ENCODE measurements at places on chromosomes 4 and X.

GRCh38 chrX:121128925-121129877, 81.8 kb downstream of the GLUD2 start:
- no peak for DNase-seq

GRCh38 chr4:104677116-104677515, 182.4 kb upstream of the CXXC4 start:
- no peak for DNase-seq

DNA sequence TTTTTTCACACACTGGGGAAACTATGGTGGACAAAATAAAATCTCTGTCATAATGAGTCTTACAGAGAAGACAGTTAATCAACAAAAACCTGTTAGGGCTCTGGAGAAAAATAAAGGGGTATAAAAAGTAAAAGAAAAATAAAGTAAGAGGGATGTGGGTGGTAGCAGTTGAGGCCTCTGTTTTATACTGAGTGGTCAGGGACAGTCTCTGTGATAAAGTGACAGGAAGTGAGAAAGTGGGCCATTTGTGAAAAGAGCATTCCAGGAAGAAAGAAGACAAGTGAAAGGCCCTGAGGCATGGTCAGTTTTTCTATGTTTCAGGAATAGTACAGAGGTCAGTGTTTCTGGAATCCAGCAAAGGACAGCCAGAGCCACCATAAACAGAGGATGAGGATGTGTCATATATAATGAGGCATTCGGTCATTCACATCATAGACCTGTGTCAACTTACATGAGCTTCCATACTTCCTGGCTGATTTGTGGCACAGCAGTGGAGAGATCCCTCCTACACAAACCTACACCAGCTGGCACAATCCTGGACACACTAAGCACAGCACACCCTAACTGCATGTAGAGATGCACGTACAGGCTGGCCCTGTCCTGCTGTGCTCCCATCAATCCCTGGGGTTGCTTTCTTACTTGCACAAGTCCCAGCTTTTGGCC, 64.4 kb upstream of the NAP1L5 start:
- DNase-seq: no peak

- DNase-seq: peak; percentile 16
These were observed 52.8 kb upstream of the PPP3CA start for GRCh38 chr4:101400096-101400495.

GRCh38 chr4:38577462-38577861, 86.5 kb upstream of the KLF3 start:
- no peak for DNase-seq

- DNase-seq: no peak
These were observed 2.5 kb downstream of the PGRMC1 start for GRCh38 chrX:119238557-119238956.

DNA sequence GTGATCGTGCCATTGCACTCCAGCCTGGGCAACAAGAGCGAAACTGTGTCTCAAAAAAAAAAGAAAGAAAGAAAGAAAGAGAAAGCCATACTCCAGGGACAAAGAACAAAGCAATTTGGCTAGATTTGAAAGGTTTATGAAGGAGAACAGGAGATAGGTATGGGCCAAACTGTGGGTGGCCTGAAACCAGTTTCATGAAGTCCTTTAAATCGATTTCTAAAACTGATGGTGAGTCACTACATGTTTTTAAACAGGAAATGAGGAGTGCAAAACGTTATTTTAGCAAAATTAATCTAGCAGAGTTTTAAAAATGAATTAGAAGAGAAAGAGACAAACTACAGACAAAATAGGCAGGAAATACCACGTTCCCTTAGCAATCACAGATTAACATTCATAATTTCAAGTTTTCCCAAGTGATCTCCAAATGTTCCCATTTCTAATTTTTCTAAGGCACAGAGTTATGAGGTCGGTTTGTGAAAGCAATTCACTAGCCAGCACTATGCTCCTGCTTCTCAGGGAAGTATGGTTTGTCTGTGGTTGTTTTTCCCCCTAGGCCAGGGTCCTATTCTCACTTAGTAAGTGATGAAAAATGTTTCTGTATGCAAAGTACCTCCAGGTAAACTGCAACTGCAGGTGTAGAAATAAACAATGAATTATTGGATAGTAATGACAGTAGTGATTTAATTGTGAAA, 190.6 kb downstream of the PPP3CA start:
- DNase-seq: no peak

- no peak for DNase-seq
These were observed 11.0 kb upstream of the IDS start for GRCh38 chrX:149515954-149516602.

DNA sequence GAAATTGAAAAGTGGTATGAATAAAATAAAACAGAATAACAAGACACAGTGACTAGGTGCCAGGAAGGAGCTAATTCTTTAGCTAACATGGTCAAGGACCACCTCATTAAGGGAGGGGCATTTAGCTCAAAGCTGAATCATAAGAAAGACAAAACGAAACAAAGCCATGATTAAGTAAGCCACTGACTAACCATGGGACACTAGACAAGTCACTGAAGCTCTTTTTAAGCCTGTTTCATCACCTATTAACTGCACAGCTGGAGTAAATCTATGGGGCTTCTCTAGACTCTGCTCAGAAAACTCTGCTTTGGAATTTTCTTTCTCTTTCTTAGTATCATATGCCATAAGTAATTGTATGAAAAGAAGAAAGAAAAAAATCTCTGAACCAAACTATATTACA, 49.8 kb upstream of the C1QTNF7 start:
- no peak for DNase-seq

DNA sequence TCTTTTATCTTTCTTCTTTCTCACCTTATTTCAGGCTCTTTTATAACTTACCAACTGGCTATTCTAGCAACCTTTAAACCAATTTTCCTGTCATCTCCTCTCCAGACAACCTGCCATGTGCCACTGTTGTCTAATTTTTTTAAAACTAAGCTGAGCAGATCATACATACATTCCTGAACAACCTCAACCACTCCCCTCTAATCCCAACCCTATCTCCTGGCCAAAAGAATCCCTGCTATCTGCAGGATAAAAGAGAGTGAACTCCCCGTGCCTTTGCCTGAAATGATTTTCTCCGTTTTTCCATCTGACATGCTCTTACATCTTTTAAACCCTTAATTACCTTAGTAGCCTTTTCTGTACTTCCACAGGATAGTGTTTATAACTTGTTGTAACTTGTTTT, 35.5 kb downstream of the DCUN1D4 start:
- DNase-seq: no peak
